Activated T-helper 1 cell treated with anti-CD3 and anti-CD28 coated beads, Interleukin-2, amount 50 U/mL, for 16 hours (primary cell): ENCODE measurements at places on chromosomes 11 and 22.

DNA sequence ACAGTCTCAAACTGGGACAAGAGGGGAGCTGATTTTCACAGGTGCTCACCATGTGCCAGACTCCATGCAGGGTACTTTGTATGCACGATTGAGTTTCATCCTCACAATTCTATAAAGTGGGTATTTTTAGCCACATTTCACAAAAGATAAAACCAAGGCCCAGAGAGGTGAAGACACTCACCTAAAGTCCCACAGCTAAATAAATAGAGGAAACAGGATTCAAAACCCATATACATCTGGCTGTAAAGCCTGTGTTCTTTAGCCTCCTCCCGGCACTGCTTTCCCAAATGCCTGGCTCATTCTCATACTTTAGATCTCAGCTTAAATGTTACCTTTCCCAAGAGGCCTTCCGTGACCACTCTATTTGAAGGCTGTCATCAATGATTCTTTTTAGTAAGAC is 13.2 kb upstream of the KCTD14 start:
- DNase-seq: no peak

DNA sequence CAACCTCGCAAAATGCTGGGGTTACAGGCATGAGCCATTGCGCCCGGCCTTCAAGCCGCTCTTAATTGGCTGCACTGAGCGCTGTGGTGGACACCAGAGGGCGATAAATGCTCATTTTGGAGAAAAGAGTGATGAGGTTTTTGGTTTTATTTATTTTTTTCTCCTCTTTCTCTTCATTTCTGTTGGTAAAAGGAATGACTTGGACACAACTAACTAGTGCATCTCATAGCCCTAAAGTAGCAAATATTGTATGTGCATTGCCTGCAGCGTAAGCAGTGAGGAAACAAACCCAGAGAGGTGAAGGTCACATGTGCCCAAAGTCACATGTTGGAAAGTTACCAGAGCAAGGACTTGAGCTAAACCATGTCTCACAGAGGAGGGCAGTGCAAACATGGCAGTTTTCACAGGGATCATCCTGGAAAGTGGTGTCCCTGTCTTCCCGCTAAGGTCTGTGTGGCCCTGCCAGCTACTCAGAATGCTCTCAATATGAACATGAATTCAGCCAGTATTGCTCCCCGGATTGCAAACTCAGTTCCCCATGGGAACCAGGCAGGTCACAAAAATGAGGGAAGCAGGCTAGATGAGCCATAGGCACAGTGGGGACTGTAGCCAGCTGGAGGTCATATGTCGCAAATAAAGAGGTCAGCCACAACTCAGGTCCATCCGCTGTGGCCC is 8.6 kb upstream of the CD82 start:
- peak; percentile 59 for DNase-seq

GRCh38 chr11:115660030-115660805 is 156.0 kb upstream of the CADM1 start:
- no peak for DNase-seq

DNA sequence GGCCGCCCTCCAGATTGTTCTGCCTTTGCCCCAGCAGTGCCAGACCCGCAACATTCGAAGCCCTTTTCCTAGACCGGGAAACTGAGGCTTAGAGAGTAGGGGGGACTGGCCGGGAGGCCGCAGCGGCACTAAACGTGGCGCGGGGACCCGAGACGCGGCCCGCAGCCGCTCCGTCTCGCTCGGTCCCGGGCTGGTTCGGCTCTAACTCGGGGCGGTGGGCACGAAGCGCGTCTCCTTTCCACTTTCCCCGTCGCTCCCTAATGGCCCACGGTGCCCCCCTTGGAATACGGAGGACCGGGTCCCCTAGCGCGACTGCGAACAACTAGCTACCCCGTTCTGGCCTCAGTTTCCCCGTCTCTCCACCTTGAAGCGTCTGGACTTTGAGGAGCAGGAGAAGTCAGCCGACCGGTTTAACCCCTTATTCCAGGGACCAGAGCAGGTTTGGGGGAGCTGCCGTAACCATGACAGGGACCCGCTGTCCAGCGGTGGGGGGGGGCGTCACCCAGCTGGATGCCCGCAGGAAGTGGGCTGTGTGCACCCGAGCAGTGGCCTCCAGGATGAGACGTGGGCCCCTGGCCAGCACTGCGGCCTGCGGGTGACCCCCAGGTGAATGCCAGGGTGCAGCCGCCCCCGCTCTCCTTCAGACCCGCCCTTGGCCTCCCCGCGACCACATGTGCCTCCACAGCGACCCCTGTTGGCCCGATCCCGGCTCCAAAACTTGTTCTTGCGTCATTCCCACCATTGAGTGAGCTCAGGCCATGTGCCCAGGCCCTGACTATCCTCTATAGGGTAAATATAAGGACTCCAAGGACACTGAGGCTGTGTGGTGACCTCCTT is 1.1 kb downstream of the CDC42EP1 start:
- DNase-seq: peak; percentile 63

- DNase-seq: no peak
Observed at GRCh38 chr11:44564670-44565210, 723 bp upstream of the CD82 start.
